ENCODE measurements at places on chromosomes 4 and X.

DNA sequence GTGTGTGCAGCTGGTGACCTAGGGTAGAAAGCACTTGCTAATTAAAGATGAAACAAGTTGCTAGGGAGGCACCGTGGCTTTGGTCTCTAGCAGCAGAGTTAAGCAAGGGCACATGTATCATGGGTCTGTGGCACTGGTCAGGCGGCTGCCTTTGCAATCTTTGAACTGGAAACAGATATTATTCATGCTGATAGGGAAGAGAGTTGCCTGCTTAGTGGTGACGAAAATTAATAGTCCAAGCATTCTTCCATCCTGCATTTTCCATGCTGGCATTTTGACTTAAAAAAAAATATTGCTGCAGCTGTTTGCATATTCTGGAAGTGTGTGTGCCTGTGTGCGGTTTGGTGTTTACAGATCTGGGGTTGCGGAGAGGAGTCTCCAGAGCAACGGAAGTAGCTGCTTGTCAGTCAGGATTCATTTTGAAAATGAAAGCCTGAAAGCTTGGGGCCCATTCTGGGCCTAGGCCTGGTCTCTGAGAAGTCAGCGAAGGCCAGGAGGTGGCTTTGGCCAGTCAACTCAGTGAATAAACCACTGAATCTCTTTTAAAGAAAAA, 2.3 kb upstream of the SOWAHD start:
- DNase-seq = peak; percentile 53

- DNase-seq = no peak
Measured at GRCh38 chr4:17670423-17670822, 56.0 kb downstream of the MED28 start.

DNA sequence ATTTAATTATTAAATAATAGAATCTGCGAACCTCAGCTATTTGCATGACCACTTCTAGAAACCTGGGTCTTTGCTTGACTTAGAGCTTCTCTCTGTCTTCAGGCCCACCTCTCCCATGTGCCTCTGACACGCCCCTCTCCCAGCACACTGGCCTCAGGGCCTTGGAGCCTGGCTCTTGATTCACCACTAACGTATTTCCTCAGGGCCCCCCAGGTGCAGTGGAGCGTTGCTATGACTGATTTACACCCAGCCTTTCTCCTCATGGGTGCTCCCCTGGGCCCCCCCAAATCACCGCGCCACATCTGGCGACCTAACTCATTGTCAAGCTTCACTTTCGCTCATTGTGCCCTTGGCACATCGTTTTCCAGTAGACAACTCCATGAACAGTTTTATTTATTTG, 37.9 kb upstream of the TENM3 start:
- DNase-seq = no peak

DNA sequence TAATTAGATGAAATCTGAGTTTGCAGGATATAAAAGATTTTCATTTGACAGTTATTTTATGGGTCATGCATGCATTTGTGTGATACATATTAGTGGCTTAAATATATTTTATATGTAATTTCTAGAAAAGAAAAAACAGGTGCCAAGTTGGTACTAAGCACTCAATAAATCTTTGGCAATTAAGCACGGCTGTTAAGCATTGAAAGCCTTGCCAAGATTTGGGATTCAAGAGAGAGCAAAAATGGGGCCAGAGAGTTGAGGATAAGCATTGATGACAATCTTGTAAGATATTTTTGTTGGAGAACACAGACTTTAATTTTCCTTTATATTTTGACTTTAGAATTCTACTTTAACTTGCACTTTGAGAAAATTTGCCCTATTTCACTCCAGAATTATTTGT, 249.8 kb upstream of the MAD2L1 start:
- no peak for DNase-seq

GRCh38 chr4:144910723-144911122, 187.3 kb downstream of the ANAPC10 start:
- no peak for DNase-seq

DNA sequence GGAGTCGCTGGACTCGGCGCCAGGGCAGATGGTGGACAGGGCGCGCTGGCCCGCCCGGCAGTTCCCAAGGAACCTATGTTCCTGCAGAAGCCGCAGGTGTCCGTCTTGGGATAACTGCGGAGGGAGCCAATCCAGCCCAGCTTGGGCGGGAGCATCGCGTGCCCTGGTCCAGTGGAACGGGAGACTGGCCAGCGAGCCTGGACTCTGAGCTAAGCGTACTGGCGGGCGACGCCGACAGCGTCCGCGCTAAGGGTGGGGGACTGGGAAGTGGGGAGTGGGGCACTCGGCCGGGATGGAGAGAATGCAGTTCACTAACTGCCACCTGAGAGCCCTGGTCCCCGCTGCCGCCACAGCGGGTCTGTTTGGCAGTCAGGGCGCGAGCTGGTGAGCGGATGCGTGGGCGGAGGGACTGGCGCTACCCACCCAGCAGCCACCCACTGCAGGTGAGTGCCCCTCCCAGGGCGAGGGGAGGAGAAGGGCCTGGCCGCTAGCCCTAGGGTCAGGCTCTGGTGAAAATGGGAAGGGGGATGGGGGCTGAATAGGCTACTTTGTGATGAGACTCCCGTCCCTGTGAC, 1.3 kb upstream of the MAMLD1 start:
- DNase-seq = no peak

DNA sequence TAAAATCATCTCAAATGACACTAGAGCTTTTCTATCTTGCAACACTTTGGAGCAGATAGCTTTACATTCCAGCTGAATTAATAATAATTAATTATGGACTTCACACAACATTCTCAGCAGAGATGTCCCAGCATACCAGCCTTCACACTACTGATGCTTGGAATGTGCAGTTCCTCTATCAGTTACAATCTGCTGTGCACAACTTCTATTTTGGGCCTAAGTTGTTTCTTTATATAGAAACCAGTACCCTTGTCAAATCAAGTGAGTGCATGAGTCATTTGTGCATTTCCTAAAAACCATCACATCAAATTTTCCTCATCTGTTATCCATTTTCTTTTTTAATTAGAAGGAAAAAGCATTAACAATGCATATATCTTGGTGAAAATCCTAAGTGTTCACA, 8.8 kb upstream of the RASL11B start:
- no peak for DNase-seq

DNA sequence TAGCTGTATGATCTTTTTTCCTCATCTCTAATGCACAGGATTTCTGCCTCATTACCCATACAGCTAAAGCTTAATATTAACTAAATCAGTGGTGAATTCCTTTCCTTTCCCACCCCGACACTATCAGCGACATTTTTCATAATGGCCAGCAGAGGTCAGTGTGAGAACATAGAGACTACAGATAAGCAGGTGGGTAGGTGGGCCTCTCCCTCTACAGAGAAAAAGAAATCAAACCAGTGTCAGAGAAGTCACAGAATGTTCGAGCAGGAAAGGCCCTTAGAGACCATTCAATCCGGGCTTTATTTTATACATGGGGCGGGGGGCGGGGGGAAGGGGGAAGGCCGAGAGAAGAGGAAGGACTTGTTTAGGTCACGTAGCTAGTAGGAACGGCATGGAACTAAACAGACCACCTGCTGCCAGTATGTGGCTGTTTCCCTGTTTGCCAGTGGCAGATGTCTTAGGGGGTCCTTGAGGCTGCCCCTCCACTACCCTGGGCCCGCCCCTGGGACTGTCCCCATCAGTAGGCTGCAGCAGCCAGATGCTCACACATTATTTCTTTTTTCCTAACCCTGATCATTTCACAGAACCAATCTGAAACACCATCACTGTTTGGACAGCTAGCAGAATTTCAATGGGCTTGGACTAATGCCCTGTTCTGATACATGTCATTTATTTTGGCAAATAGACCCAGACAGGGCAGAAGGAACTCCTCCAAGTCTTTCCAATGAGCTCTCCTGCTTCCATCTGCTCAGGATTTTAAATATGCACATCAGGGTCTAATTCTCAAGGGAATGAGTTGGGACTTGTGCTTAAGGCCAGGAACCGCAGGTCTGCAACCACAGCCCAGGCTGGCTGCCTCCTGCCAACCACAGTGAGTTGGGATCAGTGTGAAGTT, 133.4 kb downstream of the ATG4A start:
- DNase-seq = peak; percentile 64

GRCh38 chr4:134787315-134787714, 585.7 kb upstream of the PABPC4L start:
- no peak for DNase-seq

DNA sequence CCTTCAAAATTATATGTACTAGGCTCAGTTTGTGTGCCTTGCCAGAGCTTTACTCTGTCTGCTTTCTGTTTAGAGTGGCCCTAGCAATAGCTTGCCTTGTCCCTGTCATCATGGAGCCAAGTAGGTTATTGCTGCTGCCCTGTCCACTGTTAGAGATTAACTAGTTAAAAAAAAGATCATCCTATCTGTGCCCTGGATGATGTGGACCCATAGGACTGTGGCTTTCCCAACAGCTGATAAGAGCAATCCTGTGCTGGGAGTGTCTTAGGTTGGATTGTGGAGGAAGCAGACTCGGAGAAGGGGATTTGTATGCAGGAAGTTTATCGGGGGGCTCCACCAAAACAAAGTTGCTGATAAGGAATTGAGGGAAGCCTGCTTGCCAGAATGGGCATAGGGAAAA, 23.8 kb downstream of the PPP1R2C start:
- DNase-seq = no peak

GRCh38 chrX:123779908-123780396, 47.1 kb upstream of the THOC2 start:
- no peak for DNase-seq

DNA sequence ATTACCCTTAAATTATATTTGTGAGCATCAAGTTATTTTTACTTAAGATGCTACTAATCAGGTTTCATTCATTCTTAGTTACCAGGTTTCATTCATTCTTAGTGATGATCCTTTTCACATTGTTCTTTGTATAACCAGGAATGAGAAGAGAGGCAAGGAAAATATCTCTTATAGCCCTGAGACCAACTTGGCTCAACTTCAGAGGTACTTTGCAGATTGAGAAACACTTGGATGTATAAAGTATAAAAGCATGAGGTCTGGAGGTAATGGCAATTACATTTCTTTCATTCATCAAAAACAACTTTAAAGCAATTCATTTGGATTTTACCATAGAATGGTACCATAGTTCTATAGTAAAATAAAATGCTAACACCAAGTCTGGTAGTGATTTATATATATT, 231.0 kb downstream of the PRDM5 start:
- no peak for DNase-seq

DNA sequence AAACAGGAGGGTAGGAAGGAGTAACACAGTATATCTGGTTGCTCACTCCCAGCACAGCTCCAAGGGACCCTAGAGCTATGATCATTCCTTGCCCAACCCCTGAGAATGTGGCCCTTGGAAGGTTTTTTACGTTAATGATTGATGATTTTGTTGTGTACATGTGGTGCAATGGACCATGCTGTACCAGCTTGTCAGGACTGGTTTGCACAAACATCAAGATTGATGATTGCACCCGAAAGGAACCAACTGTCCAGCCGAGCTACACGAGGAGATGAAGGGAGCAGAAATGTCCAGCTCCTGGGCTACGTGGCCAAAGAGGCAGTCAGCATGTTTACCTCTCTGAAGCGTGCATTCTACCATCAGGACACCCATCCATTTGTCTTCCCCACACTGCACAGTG, 83.2 kb upstream of the USP9X start:
- DNase-seq = no peak

DNA sequence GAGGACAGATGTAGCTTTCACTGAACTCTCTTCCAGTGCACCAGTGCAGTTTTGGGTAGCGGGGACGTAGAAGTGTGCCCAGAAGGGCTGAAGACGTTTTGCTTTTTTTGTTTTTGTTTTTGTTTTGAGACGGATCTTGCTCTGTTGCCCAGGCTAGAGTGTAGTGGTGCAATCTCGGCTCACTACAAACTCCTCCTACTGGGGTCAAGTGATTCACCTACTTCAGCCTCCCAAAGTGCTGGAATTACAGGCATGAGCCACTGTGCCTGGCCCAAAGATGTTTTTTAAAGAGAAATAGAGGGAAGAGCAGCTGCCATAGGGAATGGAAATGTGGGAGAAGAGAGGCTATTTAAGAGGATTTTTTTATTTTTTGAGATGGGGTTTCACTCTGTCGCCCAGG, 74.4 kb upstream of the ACSL1 start:
- DNase-seq = no peak

GRCh38 chr4:153480704-153481103, 14.5 kb downstream of the TMEM131L start:
- DNase-seq = no peak

DNA sequence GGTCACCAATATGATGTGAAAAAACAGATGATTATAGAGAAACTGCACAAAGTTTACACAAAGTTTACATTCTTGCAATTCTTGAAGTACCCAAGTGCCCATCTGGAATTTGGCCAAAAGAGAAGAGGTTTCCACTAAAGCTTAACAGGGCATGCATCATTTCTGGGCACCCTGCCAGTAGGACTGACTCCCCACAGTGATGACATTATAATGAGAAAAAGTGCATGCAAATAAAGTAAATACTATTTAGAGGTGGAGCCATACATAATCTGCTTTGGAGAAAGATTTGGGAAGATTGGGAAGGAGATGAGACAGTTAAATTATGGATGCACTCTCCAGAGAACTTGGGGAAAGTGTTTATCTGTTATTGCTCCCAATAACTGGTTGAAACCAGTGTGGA, 93.7 kb upstream of the TRPC3 start:
- peak; percentile 81 for DNase-seq

DNA sequence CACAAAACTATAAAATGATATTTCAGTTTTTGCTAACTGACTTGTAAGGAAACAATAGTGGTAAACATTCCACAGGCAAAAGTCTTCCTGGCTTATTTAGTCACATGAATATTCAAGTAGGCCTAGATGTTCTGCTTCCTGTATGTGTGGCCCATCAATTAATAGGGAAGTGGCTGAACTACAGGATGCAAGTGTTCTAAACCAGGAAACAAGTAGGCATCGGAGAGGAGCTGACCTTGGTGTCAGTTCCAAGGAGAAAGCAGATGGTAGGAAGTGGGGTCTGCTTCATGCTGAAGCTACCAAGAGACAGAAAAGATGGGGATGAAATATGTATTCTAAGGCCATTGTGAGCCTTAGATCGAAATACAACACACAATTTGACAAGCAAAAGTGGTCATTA, 149.7 kb downstream of the ANTXR2 start:
- peak; percentile 7 for DNase-seq

- DNase-seq = peak; percentile 46
Measured at GRCh38 chr4:4693258-4693657, 151.4 kb upstream of the STX18 start.

- peak; percentile 21 for DNase-seq
Measured at GRCh38 chrX:18119856-18120255, 100.8 kb downstream of the BEND2 start.

GRCh38 chr4:122005064-122005755, 53.4 kb upstream of the TRPC3 start:
- no peak for DNase-seq

DNA sequence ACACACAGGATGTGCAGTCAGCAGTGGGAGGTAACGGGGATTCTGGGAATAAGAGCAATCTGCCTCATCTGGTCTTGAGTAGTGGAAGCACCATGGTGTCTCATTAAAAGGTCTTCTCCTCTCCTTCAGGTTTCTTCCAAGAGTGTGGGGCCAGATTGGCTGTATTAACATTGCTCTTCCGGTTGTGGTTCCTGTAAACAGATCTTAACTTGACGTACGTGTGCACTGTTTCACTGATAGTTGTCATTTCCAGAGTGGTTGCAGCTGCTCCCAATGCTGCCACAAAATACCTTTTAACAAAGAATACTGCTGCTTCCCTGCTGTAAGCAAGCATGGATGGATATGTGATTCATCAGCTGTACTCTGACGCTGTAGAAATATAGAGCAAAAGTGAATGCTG, 1443.4 kb upstream of the TENM3 start:
- DNase-seq = no peak

Measured in common myeloid progenitor, CD34-positive (primary cell).